ENCODE measurements at places on chromosomes 3 and 15. TPM values are rescaled to one million over a fixed set of nuclear protein-coding genes. Genes with fewer than 3 reads are reported as not detected.
A peak's percentile ranks its signal among the peaks of the same experiment; 100 is the strongest.

Gene SEMA3G
- total RNA-seq = 11.8 TPM

DNA sequence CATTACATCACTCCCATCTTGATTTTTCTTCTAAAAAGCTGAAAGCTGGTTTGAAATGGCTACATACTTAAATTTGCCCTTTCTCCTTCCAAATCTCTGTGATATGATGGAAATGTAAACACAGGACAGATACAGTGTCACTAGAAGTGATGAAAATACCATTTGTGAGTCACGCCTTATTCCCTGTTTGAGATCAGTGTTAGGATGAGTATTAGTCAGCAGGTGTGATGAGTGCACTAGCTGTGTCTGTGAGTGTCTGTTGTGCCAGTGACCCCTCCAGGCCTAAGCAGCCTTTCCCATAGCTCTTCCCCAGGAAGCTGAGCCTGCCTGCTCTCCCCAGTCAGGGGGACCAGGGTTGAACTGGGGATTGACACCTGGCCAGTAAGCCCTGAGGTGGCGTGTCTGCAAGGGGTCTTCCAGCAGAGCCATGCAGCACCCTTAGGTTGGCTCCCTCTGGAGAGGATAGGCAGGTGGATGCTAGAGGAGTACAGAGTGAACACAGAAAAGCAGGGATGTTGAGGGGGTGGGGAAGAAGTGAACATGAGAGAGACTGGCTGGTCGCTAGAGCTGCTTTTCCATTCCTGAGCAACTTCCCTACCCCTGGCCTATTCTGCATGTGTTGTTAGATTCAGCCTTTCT lies 92.0 kb downstream of the PDE8A start:
- DNase-seq = no peak

- DNase-seq = peak; percentile 79
Observed at GRCh38 chr3:189148081-189148507, 23.7 kb upstream of the TPRG1 start.

DNA sequence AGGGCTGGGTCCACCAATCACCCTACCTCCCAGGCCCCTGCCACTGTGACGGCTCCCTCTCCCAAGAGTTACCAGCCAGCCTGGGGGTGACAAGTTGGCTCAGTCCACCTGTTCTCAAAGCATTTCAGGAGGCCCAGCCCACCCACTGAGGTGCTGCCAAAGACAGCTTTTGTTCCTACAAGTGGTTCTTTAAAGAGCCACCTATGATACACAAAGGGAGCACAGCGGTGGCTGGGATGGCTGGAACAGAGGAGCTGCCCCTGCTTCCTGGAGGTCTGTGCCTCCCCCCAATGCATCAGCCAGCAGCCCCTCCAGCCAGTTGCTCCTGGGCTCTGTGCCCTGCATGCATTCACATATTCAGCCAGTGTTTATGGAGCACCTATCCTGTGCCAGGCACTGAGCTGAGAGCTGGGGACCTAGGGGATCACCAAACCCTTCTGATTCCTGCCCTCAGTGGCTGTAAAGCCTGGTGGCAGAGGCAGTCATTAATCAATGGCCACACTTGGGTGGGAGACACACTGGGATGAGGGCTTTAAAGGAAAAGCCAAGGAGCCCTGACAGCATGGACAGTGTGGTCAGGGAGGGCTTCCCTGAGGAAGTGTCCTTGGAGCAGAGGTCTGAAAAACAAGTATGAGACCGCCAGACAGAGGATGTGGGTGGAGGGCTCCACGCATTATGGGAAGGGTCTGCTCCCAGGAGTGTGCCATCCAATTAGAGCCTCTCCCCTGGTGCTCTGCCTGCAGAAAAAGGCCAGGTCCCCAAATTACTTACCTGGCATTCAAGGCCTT lies 107.1 kb upstream of the LINGO1 start:
- DNase-seq = no peak

GRCh38 chr15:64105113-64105704 lies 9.4 kb downstream of the SNX1 start:
- DNase-seq = no peak

- DNase-seq = no peak
Observed at GRCh38 chr15:34734303-34734702, 20.5 kb downstream of the GJD2 start.

DNA sequence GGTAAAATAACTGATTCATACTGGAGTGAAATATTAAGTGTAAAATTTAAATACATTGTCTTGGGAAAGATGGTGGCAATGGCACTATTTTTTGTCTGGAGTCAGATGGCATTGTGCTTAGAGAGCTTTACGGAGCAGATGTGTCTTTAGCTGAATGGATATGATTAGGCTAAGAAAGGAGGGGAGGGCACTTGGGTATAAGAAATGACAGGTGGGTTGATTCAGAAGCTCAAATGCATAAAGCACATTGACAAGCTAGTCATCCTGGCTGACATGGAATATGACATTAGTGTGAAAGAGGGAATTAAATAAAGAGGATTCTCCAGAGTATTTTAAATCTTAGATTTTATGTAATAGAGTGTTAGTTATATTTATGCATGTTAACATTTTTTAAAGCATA lies 570.1 kb upstream of the CBLB start:
- DNase-seq = no peak

Gene GOLGA8O
- not detected for total RNA-seq

DNA sequence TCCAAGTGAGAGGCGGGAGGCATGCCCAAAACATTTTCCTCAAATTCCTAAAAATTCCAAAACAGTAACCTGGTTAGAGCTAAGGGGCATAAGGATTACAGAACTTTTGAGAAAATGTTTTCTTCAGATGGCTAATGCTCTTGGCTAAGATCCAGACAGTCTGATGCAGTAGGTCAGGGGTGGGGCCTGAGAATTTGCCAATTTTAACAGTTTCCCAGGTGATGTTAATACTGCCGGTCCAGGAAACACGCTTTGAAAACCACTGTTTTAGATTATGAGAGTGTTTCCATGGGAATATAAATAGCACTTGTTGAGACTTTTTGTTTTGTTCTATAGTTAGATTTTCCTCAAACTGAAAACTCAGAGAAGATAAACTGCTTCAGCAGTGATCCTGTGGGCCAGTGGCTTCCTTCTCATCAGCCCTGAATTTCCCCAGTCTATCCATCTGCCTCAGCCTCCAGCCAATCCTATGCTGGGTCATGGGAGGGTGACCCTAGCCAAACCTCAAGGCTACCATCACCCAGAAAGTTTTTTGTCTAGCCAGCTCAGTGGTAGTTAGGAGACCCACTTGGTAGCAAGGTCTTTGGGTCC lies 71.6 kb upstream of the ACP3 start:
- DNase-seq = no peak

Gene IGF2BP2
- total RNA-seq = 19.2 TPM

GRCh38 chr3:192186498-192186897 lies 540.8 kb downstream of the FGF12 start:
- no peak for DNase-seq

- no peak for DNase-seq
Observed at GRCh38 chr15:68200016-68200861, 4.9 kb downstream of the CALML4 start.

GRCh38 chr15:47652328-47652727 lies 65.0 kb upstream of the SEMA6D start:
- no peak for DNase-seq

DNA sequence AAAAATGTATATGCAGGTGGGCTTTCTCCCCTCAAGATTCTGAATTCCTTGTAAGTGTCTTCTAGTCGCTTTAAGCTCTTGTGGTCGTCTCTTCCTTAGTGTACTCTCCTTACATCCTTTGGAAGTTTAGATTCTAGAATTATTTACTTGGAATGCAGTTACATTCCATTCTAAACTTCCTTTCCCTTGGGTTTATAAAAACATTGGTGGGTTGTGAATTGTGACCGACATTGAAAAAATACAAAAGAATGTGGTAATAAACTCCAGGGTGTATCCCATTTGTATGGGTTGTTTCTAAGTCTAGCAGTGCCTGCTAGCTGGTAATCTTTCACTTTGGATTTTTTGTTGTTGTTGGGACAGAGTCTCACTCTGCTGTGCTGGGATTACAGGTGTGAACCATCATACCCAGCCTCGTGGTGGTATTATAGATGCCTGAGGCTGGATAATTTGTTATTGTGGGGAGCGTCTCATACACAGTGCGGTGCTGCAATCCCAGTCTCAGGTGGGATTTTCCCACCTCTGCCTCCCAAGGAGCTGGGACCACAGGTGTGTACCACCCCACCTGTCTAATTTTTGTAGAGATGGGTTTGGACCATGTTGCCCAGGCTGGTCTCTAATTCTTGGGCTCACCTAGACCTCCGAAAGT lies 9.1 kb downstream of the CHD2 start:
- no peak for DNase-seq

Gene CAV3
- total RNA-seq = 22.9 TPM

GRCh38 chr3:137746808-137747207 lies 17.3 kb upstream of the SOX14 start:
- no peak for DNase-seq

DNA sequence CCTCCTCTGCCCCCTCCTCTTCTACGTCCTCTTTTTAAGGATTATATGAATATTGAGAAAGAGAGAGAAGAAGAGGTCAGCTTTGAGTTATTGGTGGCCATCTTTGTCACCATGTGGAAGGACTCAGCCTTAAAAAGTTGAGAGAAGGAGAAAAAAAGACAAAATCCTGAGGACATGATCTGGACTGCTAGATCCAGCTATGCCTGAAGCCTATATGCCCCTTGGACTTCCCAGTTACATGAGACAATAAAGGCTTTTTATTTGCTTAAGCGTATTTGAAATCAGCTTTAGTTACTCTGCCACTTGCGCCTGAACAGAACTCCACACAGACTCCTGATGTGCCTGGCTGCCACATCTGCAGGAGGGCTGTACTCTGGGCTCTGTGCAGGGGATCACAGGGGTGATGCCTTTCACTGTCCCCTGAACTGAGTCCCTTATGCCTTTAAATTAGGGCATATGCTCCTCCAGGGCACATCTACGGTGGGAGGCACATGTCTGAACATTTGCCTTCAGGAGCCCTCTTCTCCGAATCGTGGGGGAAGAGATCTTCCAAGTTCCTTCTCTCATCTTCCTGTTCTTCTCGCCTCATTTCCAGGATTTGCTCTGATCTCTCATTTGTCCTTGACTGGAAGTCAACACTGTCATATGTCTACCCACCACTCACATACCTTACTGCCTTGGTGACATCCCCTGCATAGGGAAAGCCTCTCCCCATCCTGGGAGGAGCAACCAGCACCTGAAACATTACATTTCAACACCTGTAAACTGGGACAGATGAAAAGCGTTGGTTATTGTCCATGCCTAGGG lies 14.0 kb upstream of the PLA2G4E start:
- no peak for DNase-seq

- no peak for DNase-seq
Observed at GRCh38 chr3:137852391-137852830, 88.3 kb downstream of the SOX14 start.

Gene CHDH
- 2.2 TPM for total RNA-seq

GRCh38 chr3:166471074-166471767 lies 634.0 kb upstream of the BCHE start:
- DNase-seq = no peak

GRCh38 chr3:107523289-107523538 lies 452 bp downstream of the BBX start:
- no peak for DNase-seq

Gene ANKRD34C
- total RNA-seq = not detected

DNA sequence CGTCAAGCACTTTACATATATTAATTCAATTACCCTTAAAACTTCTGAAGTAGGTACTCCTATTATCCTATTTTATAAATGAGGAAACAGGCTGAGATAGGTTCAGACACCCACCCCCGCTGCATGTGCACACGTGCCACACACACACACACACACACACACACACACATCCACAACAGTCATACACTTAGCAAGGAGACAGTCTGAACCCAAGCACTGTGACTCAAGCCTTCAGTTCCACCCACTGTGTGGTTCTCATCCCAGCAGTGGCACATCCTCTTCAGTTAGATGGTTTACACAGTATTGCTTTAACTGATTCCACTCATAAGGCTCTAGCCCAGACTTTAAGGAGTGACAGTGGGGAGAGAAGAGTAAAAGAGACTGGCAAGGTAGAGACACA lies 91.1 kb upstream of the FGF7 start:
- no peak for DNase-seq

DNA sequence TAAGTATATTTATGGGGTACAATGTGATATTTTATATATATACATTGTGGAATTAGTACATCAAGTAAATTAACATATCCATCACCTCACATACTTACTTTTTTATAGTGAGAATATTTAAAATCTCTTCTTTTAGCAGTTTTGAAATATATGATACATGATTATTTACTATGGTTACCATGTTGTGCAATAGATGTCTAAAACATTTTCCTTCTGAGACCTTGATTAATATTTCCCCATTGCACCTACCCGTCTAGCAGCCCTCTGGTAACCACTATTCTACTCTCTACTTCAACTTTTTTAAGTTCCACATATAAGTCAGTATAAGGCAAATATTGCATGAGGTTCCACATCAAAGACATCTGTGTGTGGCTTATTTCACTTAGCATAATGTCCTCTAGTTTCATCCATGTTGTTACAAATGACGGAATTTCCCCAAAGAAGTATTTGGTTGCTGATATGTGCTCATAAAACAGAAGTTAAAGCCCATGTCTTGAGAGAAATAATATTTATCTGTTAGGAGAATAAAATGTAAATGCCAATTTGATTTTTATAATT lies 29.6 kb upstream of the NFKBIZ start:
- DNase-seq = no peak

Gene C3orf49
- not detected for total RNA-seq

Data from right atrium auricular region (tissue), 2 donors.